ENCODE measurements at places on chromosomes 4 and X. TPM values are rescaled to one million over a fixed set of nuclear protein-coding genes. Genes with fewer than 3 reads are reported as not detected.

DNA sequence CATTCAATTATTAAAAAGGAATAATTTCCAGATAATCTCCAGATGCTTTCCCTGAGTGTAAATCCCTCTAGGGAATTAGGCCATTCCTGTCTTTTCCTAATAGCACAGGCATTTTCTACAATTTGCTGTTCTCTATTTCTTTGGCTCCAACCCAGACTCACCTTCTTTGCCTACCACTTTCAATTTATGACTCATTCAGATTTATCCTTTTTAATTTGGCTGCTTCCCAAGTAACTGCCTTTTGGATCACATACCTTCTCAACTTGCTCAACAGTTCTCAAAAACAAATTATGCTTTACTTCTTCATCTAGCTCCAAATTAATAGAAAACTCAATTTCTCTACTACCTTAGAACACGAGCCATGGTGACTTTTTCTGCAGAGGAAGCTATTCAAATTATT is 1166.3 kb upstream of the PCDH7 start:
- H3K4me3 ChIP-seq: no peak overlapping the region
- H3K27ac ChIP-seq: no peak overlapping the region
- H3K27me3 ChIP-seq: no peaks in the 10 kb centered on the region

- H3K4me3 ChIP-seq: no peak overlapping the region
- no peaks in the 10 kb centered on the region for H3K27me3 ChIP-seq
- no peak overlapping the region for H3K27ac ChIP-seq
- peaks cover 9% of the 10 kb centered on the region for H3K4me1 ChIP-seq
Observed at GRCh38 chr4:108774809-108775530, 12.1 kb upstream of the ETNPPL start.

GRCh38 chrX:106894392-106894909 is 8.7 kb downstream of the RIPPLY1 start:
- no peak overlapping the region for H3K27ac ChIP-seq
- no peaks in the 10 kb centered on the region for H3K4me1 ChIP-seq
- peaks cover 26% of the 10 kb centered on the region for H3K27me3 ChIP-seq

- DNase-seq: no peak
- H3K36me3 ChIP-seq: no peaks in the 10 kb centered on the region
Observed at GRCh38 chr4:119135721-119136121, at the start of gene MYOZ2. Gene MYOZ2 (plus strand): TSS chr4:119135832. CDS start chr4:119136526, 694 bp downstream.

- no peaks in the 10 kb centered on the region for H3K36me3 ChIP-seq
- DNase-seq: no peak
- no peak overlapping the region for H3K4me3 ChIP-seq
- no peak overlapping the region for H3K27ac ChIP-seq
- no peaks in the 10 kb centered on the region for H3K4me1 ChIP-seq
Observed at GRCh38 chrX:124117325-124117724, 155.8 kb downstream of the STAG2 start.

DNA sequence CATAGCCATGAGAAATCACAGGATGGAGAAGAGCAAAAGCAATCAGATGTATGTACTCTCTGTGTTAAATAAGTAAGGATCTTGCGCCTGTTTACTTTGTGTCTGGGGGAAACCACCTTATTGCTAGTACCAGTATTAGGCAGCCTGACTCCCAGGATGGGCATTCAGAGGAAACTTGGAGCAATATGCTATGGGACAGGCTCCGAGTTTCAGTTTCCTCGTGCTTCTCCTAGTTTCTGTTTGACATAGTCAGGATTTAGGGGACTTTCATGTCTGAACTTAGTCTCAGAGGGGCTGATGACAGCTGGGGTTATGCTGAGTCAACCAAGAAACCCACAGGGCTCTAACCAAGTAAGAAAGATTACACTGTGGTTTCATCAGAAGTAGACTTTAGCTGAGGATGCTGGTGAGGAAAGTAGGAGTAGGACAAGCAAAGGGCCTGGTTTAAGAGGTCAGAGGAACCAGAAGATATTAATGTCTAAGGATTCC is 13.5 kb downstream of the NSUN7 start:
- DNase-seq: no peak
- no peak overlapping the region for H3K27ac ChIP-seq

DNA sequence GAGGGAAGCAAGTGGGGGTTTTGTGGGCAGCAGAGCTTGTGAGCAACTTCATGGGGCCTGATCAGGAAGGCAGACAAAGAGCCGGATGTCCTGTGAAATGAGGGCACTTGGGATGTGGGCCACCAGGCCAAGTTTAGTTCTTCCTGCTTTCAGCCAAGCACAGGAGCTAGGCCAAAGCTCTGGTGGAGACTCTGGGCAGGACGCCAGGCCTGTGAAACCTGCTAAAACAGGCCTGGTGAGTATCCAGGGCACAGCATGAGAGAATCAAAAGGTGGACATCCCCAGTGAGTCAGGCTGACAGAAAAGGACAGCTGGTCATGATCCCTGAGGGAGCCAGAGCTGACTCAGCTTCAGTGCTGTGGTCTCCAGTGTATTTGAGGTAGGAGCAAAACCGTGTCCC is 95.7 kb downstream of the NPNT start:
- H3K36me3 ChIP-seq: no peaks in the 10 kb centered on the region
- peak; percentile 97 for DNase-seq
- H3K4me1 ChIP-seq: peaks cover 34% of the 10 kb centered on the region
- no peak overlapping the region for H3K4me3 ChIP-seq
- peak overlapping the region; percentile 93 for H3K27ac ChIP-seq
- H3K27me3 ChIP-seq: no peaks in the 10 kb centered on the region

DNA sequence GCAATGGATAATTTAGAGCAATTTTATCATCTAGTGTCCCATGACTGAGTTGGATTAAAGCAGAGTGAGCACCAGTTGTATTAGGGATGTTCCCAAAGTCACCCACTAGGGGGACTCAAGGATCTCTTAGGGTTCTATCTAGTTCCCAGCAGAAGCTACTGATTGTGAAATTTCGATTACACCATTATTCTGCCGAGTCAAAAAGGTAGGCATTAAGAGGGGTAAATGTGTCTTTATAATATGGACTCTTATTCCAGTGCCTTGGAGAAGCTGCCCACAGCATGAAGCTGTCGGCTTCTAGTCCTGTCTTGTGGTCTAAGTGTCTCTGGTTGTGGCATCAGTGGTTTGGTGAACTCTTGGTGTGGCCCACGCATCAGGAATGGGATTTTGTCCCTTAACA is 53.3 kb downstream of the RGS12 start:
- peaks cover 12% of the 10 kb centered on the region for H3K36me3 ChIP-seq
- H3K4me1 ChIP-seq: peaks cover 6% of the 10 kb centered on the region
- no peak overlapping the region for H3K4me3 ChIP-seq
- no peak overlapping the region for H3K27ac ChIP-seq
- DNase-seq: no peak

DNA sequence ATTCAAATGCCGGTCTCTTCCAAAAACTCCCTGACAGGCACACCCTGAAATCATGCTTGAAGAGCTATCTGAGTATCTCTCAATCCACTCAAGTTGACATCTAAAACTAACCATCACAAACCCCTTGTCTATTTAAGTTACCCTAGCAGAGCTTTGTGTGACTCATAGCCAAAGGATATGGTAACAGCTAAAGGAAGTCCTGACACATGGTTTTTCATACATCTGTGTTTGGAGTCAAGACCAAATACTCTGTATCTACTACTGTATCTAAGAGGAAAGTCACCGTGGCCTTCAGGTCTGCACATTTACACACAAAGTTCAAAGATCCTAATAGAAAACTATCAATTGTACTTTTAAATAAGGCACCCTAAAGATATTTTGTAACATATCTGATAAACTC is 239.6 kb upstream of the VCX start:
- no peaks in the 10 kb centered on the region for H3K4me1 ChIP-seq
- no peaks in the 10 kb centered on the region for H3K36me3 ChIP-seq
- H3K4me3 ChIP-seq: no peak overlapping the region

DNA sequence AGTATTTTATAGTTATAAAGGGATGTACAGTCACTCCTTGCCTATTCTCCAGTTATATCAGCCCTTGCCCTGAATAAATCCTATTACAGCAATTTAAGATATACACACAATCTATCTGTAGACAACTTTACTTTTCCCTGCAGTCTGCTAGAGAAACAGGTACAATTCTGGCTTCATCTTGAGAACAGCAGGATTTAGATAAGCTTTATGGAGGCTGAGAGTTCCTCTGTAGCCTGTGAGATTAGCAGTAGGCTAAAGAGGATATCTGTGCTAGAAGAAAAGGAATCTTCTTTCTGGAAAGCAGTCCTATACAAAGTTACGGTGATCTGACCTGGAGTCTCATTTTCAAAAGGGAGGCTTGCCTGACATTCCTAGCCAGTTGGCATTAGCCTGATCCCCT is 290.3 kb downstream of the GALNTL6 start:
- DNase-seq: no peak
- no peaks in the 10 kb centered on the region for H3K4me1 ChIP-seq

GRCh38 chr4:119647558-119647957 is 19.0 kb upstream of the PDE5A start:
- H3K4me1 ChIP-seq: peaks cover 9% of the 10 kb centered on the region
- no peak overlapping the region for H3K4me3 ChIP-seq
- no peak for DNase-seq
- H3K27ac ChIP-seq: no peak overlapping the region
- H3K27me3 ChIP-seq: no peaks in the 10 kb centered on the region

- no peaks in the 10 kb centered on the region for H3K36me3 ChIP-seq
- H3K27ac ChIP-seq: no peak overlapping the region
- no peak overlapping the region for H3K4me3 ChIP-seq
- H3K4me1 ChIP-seq: no peaks in the 10 kb centered on the region
- no peak for DNase-seq
- H3K27me3 ChIP-seq: peaks cover 13% of the 10 kb centered on the region
Observed at GRCh38 chr4:5706486-5707290, 1.7 kb downstream of the EVC2 start.

GRCh38 chr4:76651616-76652015 is 216.6 kb downstream of the SHROOM3 start:
- H3K36me3 ChIP-seq: no peaks in the 10 kb centered on the region
- no peak overlapping the region for H3K4me3 ChIP-seq
- no peak for DNase-seq
- no peaks in the 10 kb centered on the region for H3K27me3 ChIP-seq

DNA sequence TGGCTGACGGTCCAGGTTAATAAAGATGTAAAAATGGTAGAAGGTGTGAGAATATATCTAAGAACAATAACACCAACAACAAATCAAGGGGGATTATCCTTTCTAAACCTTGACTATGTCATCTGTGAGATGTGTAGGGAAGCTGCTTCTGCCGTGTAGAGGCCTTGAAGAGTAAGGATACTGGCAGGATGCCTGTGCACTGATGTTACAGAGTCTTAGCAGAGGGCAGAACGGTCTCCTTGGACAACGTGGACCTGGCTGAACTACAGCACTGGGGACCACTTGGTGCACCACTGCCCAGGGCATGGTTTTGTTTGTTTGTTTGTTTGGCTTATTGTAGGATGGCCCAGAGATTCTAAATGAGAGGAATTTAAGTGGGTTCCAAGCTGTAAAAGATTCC is 33.5 kb downstream of the GPAT3 start:
- H3K4me3 ChIP-seq: no peak overlapping the region
- H3K4me1 ChIP-seq: peaks cover 22% of the 10 kb centered on the region
- no peaks in the 10 kb centered on the region for H3K27me3 ChIP-seq
- no peaks in the 10 kb centered on the region for H3K36me3 ChIP-seq

DNA sequence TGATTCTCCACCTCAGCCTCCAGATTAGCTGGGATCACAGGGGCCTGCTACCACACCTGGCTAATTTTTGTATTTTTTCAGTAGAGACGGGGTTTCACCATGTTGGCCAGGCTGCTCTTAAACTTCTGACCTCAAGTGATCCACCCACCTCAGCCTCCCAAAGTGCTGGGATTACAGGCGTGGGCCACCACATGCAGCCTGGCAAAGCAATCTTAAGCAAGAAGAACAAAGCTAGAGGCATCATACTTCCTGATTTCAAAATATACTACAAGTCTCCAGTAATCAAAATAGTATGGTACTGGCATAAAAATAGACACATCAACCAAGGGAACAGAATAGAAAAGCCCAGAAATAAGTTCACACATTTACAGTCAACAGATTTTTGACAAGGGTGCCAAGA is 12.8 kb upstream of the F8A1 start:
- no peak for DNase-seq
- H3K27ac ChIP-seq: no peak overlapping the region
- no peak overlapping the region for H3K4me3 ChIP-seq
- H3K4me1 ChIP-seq: no peaks in the 10 kb centered on the region
- H3K36me3 ChIP-seq: no peaks in the 10 kb centered on the region
- no peaks in the 10 kb centered on the region for H3K27me3 ChIP-seq

The LCORL gene
- total RNA-seq: 7.3 TPM

GRCh38 chr4:159562366-159562765 is 459.5 kb downstream of the RAPGEF2 start:
- no peak overlapping the region for H3K27ac ChIP-seq
- no peaks in the 10 kb centered on the region for H3K4me1 ChIP-seq
- no peaks in the 10 kb centered on the region for H3K27me3 ChIP-seq
- no peak overlapping the region for H3K4me3 ChIP-seq
- H3K36me3 ChIP-seq: no peaks in the 10 kb centered on the region

- DNase-seq: no peak
- H3K27me3 ChIP-seq: no peaks in the 10 kb centered on the region
- H3K4me1 ChIP-seq: no peaks in the 10 kb centered on the region
- H3K27ac ChIP-seq: no peak overlapping the region
- no peaks in the 10 kb centered on the region for H3K36me3 ChIP-seq
- no peak overlapping the region for H3K4me3 ChIP-seq
Observed at GRCh38 chr4:79958466-79959264, 114.4 kb downstream of the ANTXR2 start.

The RAB9B gene
- total RNA-seq: 15.2 TPM

DNA sequence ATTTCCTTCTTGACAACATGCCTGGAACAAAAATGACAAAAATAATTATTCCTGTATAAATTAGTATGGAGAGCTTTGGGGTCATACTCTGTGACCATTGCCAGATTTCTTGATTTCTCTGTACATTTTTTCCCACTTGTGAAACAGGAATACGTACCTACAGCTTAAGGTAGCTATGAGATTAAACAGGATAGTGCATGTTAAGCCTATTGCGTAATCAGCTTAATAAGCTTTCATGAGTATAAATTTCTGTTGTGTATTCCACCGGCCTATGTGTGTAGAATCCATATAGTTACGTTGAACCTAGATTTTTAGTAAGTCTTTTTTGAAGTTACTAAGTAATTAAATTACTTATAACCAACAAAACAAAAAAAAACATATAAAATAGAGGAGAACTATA is 334.9 kb downstream of the DCTD start:
- H3K27ac ChIP-seq: no peak overlapping the region
- H3K36me3 ChIP-seq: no peaks in the 10 kb centered on the region
- H3K27me3 ChIP-seq: no peaks in the 10 kb centered on the region
- no peaks in the 10 kb centered on the region for H3K4me1 ChIP-seq
- no peak overlapping the region for H3K4me3 ChIP-seq
- DNase-seq: no peak

The ALAS2 gene
- total RNA-seq: 8.1 TPM

DNA sequence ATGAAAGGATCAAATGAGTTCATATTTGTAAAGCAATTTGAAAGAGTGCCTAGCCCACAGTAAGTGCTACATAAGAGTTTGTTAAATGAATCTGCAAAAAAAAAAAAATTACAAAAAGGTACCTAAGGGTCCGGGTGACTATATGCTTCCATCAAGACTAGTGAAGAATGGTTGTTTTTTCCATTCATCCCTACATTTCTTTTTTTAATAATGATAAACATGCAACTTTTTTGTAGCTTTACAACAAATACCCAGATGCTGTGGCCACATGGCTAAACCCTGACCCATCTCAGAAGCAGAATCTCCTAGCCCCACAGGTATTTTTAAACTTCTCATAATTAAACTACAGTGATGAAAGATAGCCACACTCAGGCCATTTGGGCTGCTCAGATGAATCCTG is 4.3 kb downstream of the SPP1 start:
- no peaks in the 10 kb centered on the region for H3K27me3 ChIP-seq
- H3K4me3 ChIP-seq: no peak overlapping the region
- no peaks in the 10 kb centered on the region for H3K4me1 ChIP-seq

GRCh38 chr4:77734928-77735327 is 84.2 kb downstream of the CNOT6L start:
- H3K27me3 ChIP-seq: no peaks in the 10 kb centered on the region
- no peak for DNase-seq

GRCh38 chr4:75469896-75470295 is 44.3 kb downstream of the RCHY1 start:
- no peaks in the 10 kb centered on the region for H3K4me1 ChIP-seq
- H3K36me3 ChIP-seq: peaks cover 16% of the 10 kb centered on the region
- H3K27ac ChIP-seq: no peak overlapping the region
- DNase-seq: no peak

Measured in psoas muscle (tissue), 8 donors.